ENCODE measurements at places on chromosomes 7 and 10.
A peak's percentile ranks its signal among the peaks of the same experiment; 100 is the strongest.

GRCh38 chr7:108415821-108416536, 40.3 kb downstream of the NRCAM start:
- DNase-seq = no peak

DNA sequence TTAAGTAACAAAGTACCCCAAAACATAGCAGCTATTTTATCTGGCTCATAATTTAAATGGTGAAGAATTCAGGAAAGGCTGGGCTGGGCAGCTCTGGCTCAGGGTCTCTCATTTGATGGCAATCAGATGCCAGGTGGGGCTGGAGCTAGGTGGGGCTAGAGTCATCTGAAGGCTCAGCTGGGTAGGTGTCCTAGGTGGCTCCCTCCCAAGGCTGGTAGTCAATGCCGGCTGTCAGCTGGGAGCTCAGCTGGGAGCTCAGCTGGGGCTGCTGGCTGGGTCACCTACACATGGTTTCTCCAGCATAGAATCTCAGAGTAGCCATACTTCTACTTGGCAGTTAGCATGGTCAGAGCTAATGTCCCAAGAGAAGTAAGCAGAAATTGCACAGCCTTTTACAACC, 34.1 kb downstream of the OSBPL3 start:
- DNase-seq = no peak

- DNase-seq = no peak
Measured at GRCh38 chr10:111875725-111876124, 307.8 kb downstream of the GPAM start.

GRCh38 chr7:158705234-158705850, 738 bp upstream of the NCAPG2 start:
- peak; percentile 71 for DNase-seq

GRCh38 chr10:92800134-92800733, 48.1 kb upstream of the EXOC6 start:
- no peak for DNase-seq

DNA sequence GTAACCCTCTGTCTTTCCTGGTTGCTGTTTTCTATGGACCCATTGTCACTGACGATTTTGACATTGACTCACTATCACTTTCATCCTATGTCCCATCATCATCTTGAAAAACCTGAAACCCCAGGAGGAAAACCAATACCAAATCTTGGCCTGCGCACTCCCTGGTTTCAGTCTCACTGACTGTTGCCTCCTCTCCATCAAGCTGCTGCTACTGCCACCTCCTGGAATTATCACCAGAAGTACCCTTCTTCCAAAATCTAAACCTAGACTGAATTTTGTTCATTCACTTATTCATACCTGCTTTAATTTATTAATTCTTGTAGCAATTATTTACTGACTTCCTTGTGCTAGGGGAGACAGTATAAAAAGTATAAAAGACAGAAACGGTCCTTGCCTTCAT, 44.5 kb upstream of the ACBD5 start:
- no peak for DNase-seq

DNA sequence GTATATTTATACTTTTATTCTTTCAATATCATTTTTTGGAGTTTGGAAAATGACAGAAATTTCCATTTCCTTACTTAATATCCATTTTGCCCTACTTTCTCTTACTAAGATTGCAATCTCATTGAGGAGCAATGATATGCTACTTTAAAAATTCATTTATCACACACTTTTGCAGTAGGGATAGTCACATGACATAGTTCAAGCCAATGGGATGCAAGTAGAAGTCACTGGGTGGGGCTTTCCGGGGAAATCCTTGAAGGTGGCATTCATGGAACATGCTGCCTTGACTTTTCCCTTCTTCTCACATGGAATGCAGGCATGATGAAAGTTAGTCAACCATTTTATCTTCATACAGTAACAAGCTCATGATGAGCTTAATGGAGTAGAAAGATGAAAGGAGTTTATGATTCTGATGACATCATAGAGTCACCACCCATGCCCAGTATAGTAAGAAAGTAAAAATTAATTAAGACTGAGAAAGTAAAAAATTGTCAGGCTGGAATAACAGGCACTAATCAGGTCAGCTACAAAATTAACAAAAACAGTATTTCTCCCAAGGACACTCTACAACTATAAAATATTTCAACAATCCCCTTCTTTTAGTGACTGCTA, 33.4 kb downstream of the IQUB start:
- DNase-seq = no peak

GRCh38 chr10:52663161-52663560, 109.4 kb downstream of the MBL2 start:
- DNase-seq = no peak

DNA sequence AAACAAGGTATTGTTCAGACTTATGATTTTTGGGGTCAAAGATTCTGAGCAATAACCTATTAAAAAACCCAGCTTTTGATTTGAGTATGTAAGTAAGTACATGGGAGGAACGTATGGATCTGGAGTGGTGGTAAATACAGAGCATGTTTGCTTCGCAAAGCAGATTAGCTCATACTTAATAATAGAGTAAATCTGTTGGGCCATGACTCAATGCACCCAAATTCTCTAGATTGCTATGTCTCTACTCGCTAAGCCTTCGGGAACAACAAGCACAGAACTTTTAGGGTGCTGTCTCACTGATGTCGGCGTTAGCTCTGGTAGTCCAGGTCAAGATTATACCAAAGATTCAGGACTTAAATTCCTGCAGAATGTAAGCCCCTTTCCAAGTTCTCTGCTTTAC, 807 bp upstream of the MINPP1 start:
- DNase-seq = no peak

DNA sequence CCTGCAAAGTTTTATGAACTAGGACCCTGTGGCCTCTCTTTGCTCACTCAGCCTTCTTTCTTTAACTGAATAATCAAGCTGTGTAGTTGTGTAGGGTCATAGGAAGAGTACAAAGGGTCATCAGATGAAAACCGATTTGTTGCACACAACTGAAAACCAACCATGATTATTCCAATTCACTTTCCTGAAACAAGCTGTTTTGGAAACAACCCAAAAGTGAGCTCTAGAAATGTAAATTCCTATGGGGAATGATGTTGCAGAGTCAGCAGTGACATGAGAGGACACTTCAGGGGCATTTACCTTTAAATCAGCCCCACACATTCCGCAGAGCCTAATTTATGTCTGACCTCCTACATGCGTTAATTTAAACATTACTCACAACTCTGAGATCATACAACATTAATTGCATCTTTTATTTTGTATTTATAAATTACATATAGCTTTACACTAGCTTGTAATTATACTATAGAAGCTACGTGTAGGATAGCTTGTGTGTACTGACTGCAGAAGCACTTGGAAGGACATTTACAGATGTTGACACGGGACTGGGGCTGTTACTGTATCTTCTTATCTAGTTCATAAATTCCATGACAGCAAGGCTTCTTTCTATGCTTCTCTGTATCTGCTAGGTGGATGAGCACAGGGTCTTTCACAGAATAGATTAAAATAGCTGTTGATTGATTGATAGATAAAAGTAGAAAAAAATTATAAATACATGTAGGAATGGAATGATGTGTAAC, 139.9 kb upstream of the AKR1E2 start:
- no peak for DNase-seq

- DNase-seq = no peak
Measured at GRCh38 chr10:53045315-53045714, 272.7 kb upstream of the MBL2 start.

GRCh38 chr10:70991140-70992124, 103.1 kb upstream of the PCBD1 start:
- no peak for DNase-seq

- DNase-seq = no peak
Measured at GRCh38 chr10:47322300-47323061, at the start of gene GDF2. TSS of gene GDF2 (plus strand) at chr10:47322454. CDS start at chr10:47322669, 215 bp downstream.

DNA sequence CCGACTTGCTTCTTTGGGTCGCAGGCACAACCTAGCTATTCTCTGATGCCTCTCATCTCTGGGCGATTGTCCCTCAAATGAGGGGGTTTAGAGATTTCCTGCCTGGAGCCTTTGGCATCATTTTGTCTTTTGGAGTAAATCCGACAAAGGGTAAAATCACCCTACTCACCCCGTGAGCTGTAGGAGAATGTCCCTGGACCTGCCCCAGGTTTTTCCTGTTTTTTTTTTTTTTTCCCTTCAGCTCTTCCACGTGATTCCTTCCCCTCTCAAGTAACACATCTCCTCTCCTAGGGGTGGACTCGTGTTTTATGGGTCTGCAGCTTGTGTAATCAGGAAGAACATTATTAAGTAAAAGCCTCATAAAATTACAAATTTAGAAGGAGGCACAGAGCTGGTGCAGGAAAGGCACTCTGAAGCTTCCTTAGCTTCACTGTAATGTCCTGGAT, 128.4 kb upstream of the ZNF746 start:
- no peak for DNase-seq

- peak; percentile 48 for DNase-seq
Measured at GRCh38 chr7:128867842-128868623, 5.4 kb downstream of the ATP6V1F start.

DNA sequence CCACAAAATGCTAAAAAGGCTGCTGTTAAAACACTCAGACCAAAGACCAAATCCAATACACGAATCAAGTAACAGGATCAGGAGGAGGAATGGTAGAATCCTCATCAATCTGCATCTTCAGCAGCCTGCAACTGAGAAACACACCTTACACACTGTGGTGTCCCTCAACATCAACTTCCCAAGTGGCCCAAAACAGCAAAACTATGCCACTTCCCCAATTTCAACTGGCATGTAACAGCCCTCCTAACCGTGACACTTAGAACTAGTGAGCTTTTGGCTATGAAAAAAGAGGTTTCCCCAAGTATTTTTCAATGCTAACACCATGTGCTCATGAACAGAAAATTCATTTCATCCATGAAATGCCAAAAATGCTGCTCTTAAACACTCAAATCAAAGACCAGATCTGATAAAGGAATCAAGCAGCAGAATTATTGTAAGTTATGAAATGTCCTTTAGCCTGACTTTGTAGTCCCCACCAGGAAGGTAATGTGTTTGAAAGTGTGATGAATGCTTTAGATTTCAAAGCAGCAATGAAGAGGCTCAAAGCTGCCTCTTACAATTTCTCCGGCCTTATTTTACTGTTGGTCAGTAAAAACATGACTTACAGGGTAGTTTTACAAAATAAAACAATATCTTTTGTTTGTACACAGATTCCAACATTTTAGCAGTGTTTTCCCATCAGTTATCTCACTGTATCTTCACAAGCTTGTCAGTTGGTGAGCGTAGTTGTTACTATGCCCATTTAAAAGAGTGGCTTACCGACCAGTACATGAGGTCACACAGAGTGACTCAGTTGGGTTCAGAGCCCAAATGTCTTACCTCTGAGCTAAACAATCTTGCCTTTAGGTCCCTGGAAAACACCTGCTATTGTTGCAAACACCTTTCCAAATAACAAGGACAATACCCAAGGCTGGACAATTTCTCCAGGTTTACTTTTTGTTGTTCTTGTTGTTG, 65.7 kb upstream of the ASAH2 start:
- no peak for DNase-seq

DNA sequence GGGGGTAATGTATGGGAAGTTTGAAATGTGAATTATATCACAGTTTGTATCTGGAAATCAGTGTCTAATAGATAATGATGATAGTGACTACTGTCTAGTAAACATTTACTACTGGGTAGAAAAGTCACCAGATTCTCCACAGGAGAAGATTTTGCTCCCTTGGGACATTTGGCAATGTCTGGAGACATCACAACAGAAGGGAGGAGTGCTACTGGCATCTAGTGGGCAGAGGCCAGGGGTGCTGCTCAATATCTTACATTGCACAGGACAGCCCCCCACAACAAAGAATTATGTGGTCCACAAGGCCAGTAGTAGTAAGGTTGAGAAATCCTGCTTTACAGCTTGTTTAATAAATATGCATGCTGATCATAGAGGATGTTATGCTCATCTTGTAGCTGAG, 92.3 kb upstream of the PRPS1L1 start:
- DNase-seq = no peak

DNA sequence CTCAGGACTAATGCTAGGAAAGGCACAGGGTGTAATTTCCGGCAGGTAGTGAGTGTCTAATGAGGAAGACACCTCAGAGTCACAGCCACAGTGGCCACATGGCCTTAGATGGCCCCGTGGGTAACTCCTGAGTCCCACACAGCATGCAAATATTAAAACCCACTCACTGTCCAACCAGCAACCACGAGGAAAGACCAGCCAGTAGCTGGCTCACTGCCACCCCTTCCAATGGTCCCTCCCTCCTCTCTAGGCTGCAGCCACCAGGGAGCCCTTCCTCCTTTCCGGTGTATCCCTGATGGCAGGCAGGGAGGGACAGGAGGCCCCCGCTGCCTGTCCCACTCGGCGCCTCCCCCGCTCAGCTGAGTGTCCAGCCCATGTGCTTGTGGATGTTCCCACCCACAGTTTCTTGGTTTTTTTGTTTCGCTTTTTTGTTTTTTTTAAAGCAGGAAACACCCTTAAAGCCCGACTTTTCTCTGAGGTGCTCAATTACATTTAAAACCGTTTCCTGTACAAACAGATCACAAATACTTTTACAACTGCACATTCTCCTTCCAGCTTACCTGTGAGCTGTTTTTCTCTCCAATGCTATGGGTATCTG, 9.2 kb downstream of the BNIP3 start:
- no peak for DNase-seq

DNA sequence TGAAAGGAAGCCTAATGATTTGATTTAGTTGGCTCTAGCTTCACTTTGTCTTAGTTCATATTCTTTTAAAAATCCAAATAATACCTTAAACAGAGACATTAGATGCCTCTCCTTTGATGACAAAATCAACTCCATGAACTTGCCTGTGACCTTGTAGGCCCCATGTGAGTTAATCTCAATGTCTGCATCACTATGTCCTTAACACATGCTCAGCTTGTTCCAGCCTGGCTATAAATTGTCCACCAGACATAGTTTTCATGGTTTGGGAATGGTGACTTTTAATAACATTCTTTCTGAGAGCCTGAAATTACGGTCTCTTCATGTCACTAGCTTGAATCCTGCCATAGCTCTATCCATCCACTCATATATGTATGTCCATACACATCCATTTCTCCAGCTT, 656.3 kb upstream of the IGFBP3 start:
- DNase-seq = no peak

- no peak for DNase-seq
Measured at GRCh38 chr10:86206240-86206579, 160.4 kb downstream of the GRID1 start.

DNA sequence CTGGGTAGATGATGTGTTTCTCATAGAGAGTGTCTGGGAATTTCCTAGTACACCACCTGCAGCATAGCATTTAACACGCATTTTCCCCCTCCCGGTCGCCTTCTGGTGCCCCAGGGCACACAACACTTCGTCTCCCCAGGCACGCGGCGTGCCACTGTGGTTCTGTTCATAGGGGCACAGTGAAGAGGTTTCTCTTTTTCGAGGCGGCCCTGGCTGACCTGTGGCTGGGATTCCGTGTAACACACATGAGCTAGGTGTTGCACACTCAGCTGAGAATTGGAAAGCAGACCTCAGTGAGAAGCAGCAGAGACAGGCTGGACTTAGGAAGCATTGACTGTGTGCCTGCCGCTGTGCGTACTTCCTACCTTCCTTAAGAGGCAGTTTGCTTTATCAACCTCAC, 214.3 kb upstream of the SHH start:
- DNase-seq = no peak

- DNase-seq = no peak
Measured at GRCh38 chr10:101597091-101597900, 9.2 kb downstream of the DPCD start.
